ENCODE measurements at places on chromosomes 5 and 9.

GRCh38 chr9:89435071-89435823, 62.7 kb downstream of the SEMA4D start:
- no peaks in the 10 kb centered on the region for H3K27me3 ChIP-seq
- no peak overlapping the region for H3K4me3 ChIP-seq
- peaks cover 47% of the 10 kb centered on the region for H3K36me3 ChIP-seq
- peak overlapping the region; percentile 71 for H3K27ac ChIP-seq
- peaks cover 90% of the 10 kb centered on the region for H3K4me1 ChIP-seq

- peaks cover 9% of the 10 kb centered on the region for H3K4me1 ChIP-seq
- H3K27me3 ChIP-seq: peaks cover 28% of the 10 kb centered on the region
- no peak for DNase-seq
- H3K4me3 ChIP-seq: no peak overlapping the region
- H3K36me3 ChIP-seq: no peaks in the 10 kb centered on the region
- no peak overlapping the region for H3K27ac ChIP-seq
Observed at GRCh38 chr9:124780060-124780756, 3.3 kb downstream of the OLFML2A start.

DNA sequence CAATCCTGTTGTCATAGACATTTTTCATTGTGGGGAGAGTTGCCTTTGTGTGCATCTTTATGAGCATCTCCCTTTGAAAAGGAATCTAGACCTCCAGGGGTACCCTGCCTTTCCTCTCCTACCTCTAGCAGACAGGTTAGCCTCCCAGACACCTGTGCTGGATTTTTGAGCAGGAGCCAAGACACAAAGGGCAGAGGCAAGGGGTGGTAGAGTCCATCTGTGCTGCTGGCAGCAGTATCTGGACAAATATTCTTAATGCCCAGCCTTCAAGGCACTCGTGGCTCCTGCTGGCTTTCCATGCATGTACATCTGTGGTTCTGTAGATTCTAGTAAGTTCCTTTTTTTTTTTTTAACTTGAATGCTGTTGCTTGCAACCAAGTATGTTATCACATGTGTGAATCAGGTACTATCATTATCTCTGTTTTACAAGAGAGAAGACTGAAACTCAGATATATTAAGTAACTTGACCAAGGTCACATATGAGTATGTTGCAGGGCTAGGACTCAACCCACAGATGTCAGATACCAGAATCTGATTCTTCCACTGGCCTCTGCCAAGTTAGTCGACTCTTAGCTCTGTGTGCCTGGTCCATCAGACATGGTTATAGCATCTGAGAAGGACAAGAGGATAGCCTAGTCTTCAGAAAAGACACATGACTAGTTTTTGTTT, 32.9 kb upstream of the GPR151 start:
- H3K27ac ChIP-seq: no peak overlapping the region
- H3K4me1 ChIP-seq: no peaks in the 10 kb centered on the region
- DNase-seq: no peak

- H3K4me1 ChIP-seq: no peaks in the 10 kb centered on the region
- DNase-seq: no peak
- H3K4me3 ChIP-seq: no peak overlapping the region
- no peaks in the 10 kb centered on the region for H3K36me3 ChIP-seq
Observed at GRCh38 chr5:34626036-34626435, 30.1 kb upstream of the RAI14 start.

GRCh38 chr9:2876726-2877125, 32.8 kb upstream of the PUM3 start:
- no peak overlapping the region for H3K4me3 ChIP-seq
- H3K4me1 ChIP-seq: no peaks in the 10 kb centered on the region
- H3K27ac ChIP-seq: no peak overlapping the region
- no peaks in the 10 kb centered on the region for H3K36me3 ChIP-seq
- DNase-seq: no peak

DNA sequence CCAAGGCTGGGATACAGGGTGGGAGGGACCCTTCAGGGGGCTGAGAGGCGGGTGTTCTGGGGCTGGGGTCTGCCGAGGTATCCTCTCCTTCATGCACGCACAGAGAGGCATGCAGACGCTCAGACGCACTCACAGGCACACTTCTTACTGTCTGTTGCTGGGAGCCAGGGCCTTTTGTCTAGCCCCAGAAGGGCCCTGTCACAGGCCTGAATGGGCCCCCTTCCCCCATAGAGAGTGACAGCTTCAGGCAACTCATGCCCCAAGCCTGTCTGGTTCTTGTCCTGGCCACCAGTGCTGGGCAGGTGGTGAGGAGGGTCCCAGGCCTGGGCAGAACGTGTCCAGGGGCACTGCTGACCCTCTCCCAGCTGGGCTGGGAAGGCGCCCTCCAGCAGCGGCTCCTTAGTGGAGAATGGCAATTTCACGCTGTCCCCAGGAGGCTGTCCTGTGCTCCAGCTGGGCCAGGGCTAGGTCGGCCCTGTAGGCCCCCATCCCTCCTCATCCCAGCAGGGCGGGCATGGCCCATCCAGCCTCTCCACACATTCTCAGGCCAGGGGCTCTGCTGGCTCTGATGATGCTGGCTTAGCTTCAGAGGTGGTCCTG, 45.3 kb downstream of the LMX1B start:
- no peak for DNase-seq
- no peak overlapping the region for H3K4me3 ChIP-seq
- no peaks in the 10 kb centered on the region for H3K36me3 ChIP-seq
- no peaks in the 10 kb centered on the region for H3K4me1 ChIP-seq

DNA sequence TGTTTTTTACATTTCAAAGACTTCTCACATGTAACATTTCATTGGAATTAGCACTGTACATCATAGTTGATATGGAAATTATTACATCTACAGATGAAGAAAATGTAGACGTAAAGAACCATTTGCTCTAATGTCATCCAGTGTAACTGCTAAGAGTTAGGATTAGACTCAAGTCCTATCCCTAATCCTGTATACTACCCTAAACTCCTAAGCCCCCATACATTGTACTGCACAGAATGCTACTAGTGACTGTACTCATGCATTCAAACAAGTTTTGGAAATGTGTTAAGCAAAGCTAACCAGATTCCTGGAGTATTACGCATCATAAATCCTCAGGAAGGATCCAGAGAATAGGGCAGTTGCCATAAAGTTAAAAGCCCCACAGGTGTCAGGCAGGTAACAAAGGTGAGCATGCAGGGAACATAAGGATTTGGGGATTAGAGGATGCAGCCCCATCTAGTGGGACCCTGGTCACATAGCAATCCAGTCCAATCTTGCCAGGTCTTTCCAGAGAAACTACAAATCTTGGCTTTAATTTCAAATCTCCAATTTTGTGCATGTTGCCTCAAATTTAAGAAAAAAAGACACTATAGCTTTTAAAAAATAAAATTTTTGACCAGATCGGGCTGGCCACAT, 32.0 kb downstream of the HAVCR1 start:
- H3K4me1 ChIP-seq: peaks cover 91% of the 10 kb centered on the region
- H3K36me3 ChIP-seq: peaks cover 66% of the 10 kb centered on the region
- peak; percentile 34 for DNase-seq
- no peak overlapping the region for H3K4me3 ChIP-seq

GRCh38 chr9:3875361-3876132, 349.7 kb upstream of the RFX3 start:
- H3K4me3 ChIP-seq: no peak overlapping the region
- DNase-seq: no peak
- H3K27ac ChIP-seq: no peak overlapping the region
- H3K4me1 ChIP-seq: no peaks in the 10 kb centered on the region
- no peaks in the 10 kb centered on the region for H3K36me3 ChIP-seq

- H3K36me3 ChIP-seq: peaks cover 3% of the 10 kb centered on the region
- DNase-seq: no peak
- H3K27me3 ChIP-seq: no peaks in the 10 kb centered on the region
- H3K27ac ChIP-seq: no peak overlapping the region
Observed at GRCh38 chr5:179139111-179139935, 79.2 kb downstream of the ZNF354C start.

- DNase-seq: no peak
- peaks cover 37% of the 10 kb centered on the region for H3K4me1 ChIP-seq
- H3K36me3 ChIP-seq: peaks cover 60% of the 10 kb centered on the region
- peak overlapping the region; percentile 74 for H3K27ac ChIP-seq
- no peaks in the 10 kb centered on the region for H3K27me3 ChIP-seq
- no peak overlapping the region for H3K4me3 ChIP-seq
Observed at GRCh38 chr9:132381966-132382541, 24.6 kb downstream of the TTF1 start.

DNA sequence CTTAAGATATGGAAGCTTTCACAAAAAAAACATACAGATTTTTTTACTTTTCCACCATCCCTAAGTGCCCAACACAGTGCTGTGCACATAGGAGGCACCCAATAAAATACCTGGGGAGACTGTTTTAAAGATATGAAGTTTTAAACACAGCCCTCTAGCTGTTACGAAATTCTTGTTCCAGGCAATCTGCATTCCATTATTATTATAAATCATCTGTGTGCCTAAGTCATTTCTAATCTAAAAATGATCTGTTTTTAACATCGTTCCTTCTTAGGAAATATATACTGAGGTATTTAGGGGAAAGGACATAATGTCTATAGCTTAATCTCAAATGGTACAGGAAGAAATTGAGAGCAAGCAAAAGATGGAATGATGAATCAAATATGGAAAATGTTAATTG, 32.7 kb upstream of the ISCA1 start:
- H3K36me3 ChIP-seq: peaks cover 72% of the 10 kb centered on the region
- peaks cover 15% of the 10 kb centered on the region for H3K4me1 ChIP-seq
- no peak overlapping the region for H3K27ac ChIP-seq
- H3K27me3 ChIP-seq: no peaks in the 10 kb centered on the region
- DNase-seq: no peak

DNA sequence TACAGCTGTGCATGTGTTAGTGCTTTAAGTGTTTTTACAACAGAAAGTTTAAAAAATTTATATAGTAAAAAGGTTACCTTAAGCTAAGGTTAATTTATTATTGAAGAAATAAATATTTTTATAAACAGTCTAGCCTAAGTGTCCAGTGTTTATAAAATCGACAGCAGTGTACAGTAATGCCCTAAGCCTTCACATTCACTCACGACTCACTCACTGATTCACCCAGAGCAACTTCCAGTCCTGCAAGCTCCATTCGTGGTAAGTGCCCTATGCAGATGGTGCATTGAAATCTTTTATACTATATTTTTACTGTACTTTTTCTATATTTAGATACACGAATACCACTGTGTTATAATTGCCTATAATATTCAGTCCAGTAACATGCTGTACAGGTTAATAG, 159.1 kb downstream of the ROR2 start:
- no peak for DNase-seq
- H3K36me3 ChIP-seq: no peaks in the 10 kb centered on the region
- H3K4me1 ChIP-seq: no peaks in the 10 kb centered on the region
- no peak overlapping the region for H3K27ac ChIP-seq
- no peak overlapping the region for H3K4me3 ChIP-seq

DNA sequence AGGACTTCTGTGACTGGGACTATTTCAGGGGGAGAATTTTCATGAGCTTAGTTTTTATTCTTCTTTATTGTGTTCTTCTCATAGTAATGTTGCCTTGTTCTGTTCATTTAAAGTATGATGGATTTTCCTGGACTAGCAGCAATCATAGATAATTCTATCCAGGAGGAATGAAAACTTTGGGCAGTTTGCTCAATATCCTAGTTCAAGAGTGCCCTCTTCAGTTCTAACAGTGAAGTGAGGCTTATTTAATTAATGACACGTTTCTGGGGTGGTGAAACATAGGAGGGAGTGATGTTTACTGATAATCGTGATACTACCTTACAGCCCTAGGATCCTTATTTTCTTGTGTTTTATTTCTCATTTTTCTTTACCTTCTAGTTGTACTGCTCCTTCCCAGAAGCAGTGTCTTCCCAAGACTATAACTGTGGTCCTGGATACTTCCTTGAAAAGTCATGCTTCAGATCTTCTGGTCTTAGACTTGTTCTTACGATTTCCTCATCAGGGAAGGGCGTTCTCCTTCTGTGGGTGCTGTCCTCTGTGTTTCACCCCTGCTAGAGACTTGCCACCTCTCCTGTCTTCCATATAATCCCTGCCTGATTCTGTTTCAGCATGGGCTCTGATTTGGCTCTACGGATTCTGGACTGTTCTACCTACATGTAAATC, 57.4 kb downstream of the CFAP95 start:
- no peaks in the 10 kb centered on the region for H3K4me1 ChIP-seq
- no peak overlapping the region for H3K27ac ChIP-seq
- peaks cover 8% of the 10 kb centered on the region for H3K27me3 ChIP-seq
- H3K4me3 ChIP-seq: no peak overlapping the region
- H3K36me3 ChIP-seq: no peaks in the 10 kb centered on the region

GRCh38 chr5:44909004-44909403, 100.3 kb downstream of the MRPS30 start:
- H3K36me3 ChIP-seq: no peaks in the 10 kb centered on the region
- no peak overlapping the region for H3K27ac ChIP-seq
- no peaks in the 10 kb centered on the region for H3K4me1 ChIP-seq

GRCh38 chr9:16848179-16848578, 22.3 kb downstream of the BNC2 start:
- no peaks in the 10 kb centered on the region for H3K36me3 ChIP-seq
- no peak overlapping the region for H3K27ac ChIP-seq
- DNase-seq: no peak
- H3K4me3 ChIP-seq: no peak overlapping the region

DNA sequence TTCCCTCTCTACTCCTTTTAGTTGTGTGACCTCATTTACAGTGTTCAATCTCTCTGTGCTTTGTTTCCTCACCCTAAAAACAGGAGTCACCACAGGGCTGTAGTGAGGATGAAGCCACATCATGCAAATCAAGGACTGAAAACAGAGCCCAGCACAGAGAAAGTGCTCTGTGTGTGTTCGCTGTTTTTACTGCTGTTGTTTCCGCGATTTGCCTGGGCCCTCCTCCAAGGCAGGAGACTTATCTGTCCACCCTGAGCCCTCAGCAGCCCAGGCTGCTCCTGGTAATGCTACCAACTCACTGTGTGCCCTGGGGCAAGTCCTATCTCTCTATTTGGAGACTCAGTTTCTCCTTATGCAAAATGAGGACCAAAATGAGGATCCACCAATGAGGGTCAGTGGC, 87.2 kb upstream of the NEURL1B start:
- DNase-seq: no peak
- H3K36me3 ChIP-seq: no peaks in the 10 kb centered on the region
- no peaks in the 10 kb centered on the region for H3K27me3 ChIP-seq
- H3K27ac ChIP-seq: no peak overlapping the region

DNA sequence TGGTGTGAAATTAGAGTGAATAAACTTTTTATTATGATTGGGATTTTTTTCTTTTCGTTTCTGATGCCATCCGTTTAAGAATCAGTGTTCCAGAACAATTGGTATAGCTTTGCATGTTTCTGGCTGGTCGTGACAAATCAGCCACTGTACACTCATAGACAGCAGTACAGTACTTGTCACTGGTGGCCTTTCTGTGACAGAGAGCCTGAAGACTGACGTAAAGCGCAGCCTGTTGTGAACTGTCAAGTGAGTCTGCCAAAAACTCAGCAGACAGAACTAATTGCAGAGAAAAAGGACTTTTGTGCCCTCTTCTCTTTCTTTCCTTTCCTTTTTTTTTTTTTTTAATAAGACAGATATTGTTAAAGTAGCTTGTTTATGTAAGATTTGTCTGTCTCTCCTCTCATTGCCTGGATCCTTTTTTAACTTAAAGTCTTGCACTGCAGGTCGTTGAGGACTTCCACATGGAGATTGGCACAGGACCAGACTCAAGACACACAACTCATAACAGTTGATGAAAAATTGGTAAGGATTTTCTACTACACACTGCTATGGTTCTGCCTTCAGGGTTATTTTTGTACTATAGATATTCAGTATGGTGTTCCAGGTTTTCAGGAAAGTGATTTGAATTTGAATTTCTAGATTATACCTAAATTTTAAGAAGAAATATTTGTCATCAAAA, 42.7 kb downstream of the NDUFS4 start:
- no peaks in the 10 kb centered on the region for H3K27me3 ChIP-seq
- no peak for DNase-seq
- H3K27ac ChIP-seq: no peak overlapping the region
- H3K4me1 ChIP-seq: no peaks in the 10 kb centered on the region
